Lower leg skin (tissue), 4 donors: ENCODE measurements at places on chromosomes 7 and 10.

GRCh38 chr10:80075781-80076180 lies 2.7 kb upstream of the TMEM254 start:
- no peak for DNase-seq

GRCh38 chr7:86942081-86942480 lies 117.4 kb downstream of the ELAPOR2 start:
- no peak for DNase-seq

DNA sequence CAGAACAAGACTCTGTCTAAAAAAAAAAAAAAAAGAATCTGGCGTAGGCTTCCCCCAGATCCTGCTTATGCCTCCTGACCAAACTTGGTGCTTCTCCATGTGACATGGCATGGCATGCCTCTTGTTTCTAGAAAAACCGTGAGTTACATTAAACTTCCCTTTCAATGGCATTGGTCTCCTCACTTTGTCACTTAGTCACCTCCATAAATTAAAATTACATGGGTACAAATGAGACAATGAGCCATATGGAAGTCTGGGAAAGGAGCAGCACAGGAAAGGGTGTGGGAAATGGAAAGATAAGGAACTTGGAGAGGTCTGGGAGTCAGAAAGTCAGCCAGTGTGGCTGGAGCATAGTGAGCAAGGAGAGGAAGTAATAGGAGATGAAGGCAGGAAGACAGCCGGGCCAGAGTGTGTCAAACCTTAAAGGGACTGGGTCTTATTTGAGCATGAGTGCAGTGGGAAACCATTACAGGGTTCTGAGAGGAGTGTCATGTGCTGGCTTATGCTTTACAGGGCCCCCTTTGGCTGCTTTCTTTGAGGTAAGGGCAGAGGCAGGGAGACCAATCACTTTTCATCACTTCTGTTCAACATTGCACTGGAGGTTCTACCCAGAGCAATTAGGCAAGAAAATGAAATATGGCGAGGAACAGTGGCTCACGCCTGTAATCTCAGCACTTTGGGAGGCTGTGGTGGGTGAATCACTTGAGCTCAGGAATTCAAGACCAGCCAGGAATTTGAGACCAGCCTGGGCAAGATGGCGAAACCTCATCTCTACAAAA lies 21.3 kb upstream of the ZMIZ2 start:
- no peak for DNase-seq

DNA sequence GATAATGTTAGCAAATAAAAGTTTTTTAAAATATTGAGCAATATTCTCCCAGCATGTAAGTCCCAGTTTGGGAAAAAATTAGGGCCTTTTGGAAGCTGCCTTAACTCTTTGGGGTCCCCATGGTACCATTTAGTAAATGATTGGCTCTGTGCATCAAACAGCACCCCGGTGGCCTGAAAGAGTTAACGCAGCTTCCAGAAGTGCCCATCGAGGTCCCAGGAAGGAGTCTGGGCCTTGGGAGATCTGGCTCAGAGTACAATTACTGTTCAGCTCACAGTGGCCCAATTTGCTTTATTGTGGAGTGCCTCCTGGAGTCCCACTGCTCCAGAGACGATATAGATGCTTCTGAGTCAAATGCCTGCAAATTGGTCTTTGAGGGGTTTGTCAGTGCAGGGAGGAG lies 31.7 kb downstream of the WDFY4 start:
- no peak for DNase-seq

DNA sequence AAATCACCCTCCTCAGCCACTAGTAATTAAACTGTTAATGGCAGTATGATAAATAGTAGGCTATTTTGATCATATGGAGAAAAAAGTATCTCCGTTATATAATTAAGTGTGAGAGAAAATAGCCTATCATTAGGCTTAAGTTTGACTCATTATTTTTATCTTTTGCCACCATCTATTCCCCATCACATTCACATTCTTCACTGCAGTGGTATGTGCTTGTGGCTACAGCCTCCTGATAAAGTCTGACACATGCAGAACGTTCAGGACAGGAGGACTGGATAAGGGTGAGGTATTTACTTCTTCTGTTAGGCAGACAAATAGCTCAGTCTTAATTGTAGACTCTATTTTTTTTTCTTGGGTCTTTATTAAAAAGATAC lies 5.8 kb downstream of the NEBL start:
- DNase-seq: no peak

GRCh38 chr7:96968981-96969380 lies 36.4 kb upstream of the DLX6 start:
- no peak for DNase-seq

DNA sequence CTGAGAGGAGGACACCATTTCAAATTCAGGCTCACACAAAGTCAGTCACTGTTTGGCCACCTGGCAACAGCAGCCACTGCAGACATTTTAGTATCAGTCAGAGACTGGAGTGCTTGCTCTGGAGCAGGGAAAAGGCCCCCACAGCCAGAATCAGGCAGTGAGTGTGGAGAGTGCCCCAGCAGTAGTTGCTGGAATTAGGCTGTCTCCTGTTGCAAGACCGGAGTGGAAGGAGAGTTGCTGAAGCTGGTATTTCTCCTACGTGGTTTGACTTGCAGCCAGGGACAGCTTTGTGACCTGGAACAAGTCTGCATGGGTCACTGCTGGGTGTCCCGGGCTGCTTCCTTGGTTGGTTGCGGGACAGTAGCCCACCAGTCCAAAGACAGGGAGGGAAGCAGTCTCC lies 78.4 kb upstream of the TMEM168 start:
- DNase-seq: no peak

GRCh38 chr7:55019191-55019690 lies 424 bp downstream of the EGFR start:
- DNase-seq: no peak

GRCh38 chr7:89072081-89072480 lies 276.5 kb upstream of the TEX47 start:
- DNase-seq: no peak

- no peak for DNase-seq
These were observed 313.5 kb downstream of the TCERG1L start for GRCh38 chr10:130998046-130998435.

DNA sequence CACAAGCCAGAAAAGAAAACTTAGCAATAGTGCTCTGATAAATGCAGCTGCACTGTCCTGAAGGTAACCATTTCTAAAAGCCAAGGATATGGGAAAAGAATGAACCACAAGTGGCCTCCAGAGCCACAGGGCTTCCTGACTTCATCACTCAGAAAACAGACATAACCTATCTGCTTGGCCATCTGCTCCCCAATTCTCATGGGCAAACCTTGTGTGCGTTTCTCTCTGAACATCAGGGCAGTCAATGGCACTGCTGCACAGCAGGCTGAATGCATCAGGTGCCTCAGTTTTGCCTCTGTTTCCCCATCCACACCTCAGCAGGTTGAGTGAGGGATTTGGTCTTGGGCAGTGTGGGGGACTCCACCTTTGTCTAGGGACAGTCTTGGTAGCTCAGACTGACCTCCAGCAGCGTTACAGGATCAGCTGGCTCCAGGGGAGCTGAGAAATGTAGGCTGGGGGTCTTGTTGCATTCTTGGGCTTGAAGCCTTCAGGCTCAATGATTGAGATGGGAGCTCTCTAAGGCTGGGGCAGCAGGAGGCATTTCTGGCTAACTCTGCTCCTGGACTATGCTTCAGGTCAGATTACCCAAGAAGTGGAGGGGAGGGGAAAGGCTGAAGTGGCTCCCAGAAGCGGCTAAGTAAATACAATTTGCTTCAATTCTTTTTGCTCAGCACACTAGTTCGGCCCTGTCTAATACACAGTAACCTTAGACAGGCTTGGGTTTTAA lies 23.6 kb upstream of the PDLIM1 start:
- DNase-seq: no peak

DNA sequence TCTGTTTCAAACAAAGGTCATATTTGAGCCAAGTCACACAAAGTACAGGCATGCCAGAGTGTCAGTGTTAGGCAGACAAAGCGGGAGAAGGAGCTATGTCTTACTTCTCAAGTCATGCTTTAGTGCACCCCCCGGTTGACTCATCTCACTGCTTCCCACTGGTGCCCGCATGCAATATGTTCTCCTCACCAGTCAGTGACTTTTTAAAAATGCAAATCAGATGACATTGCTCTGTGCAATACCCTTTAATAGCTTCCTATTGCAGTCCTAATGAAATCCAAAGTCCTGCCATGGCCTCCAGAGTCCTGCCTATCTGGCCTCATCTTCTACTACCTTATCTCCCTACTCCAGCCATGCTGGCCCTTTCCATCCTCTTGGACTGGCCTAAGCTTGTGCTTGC lies 429.1 kb downstream of the ACTR3B start:
- DNase-seq: no peak

DNA sequence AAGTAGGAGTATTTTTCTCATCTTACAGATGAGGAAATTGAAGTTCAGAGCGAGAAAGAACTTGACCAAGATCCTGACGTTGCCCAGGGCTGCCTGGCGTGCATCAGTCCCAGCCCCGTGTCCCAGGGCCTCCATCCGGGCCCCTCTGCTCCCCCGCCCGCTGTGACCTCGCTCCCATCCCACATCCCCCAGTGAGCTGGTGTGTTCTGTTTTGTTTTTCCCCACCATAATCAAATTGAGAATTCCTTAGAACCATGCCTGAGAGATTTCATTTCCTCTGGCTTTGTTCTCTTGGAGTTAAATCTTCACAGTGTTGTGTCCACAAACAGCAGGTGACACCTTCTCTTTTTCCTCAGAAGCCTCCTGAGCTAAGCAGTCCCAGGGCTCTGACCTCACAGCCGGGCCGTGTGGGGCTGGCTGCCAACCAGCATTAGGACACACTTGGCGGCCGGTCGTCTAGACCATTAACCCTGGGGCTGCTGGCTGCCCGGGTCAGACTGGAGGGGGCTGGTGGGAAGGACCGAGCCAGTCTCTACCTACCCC lies 44.3 kb downstream of the PFKP start:
- DNase-seq: no peak

GRCh38 chr7:128322040-128322643 lies 21.6 kb downstream of the RBM28 start:
- DNase-seq: no peak

- no peak for DNase-seq
These were observed 13.7 kb downstream of the IL2RA start for GRCh38 chr10:6048281-6049030.

GRCh38 chr10:15168291-15168785 lies at the start of gene NMT2:
Gene NMT2 (minus strand): TSS chr10:15168693. CDS start chr10:15168612, 81 bp downstream.
- peak; percentile 96 for DNase-seq

DNA sequence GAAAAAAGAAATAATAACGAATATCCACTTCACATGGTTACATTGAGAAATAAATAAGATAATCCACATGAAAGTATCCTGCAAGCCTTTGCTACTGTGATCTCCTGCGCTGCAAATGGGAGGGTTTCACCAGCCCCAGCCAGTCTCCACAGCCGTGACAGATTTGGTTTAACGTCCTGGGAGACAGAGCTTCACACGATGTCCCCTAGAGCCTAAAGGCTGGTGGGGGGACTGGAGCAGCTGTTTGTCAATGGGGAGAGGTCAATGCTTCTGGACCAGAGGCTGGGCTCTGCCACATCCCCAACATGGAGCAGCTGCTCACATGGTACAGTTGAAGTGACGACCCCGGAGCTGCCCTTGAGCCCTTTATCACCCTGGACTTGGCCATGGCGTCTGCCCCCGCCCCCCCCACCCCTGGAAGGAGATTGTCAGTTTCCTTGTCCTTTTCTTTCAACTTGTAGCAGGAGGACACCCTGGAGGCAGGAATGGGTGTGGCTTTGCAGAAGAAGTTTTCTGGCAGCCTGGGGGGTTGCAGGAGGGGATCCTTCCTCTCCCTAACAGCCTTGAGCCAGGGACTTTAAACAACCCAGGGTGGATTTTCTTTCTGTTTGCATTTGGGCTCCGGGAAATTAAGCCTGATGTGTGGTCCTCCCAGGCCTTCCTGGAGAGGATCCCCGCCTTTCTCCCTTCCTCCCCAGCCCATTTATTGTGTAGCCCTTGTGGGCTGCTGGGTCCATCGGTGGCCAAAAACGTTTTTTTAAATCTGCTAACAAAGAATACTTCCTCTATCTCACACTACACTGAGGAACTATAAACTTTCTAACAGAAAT lies 37.0 kb upstream of the MXI1 start:
- DNase-seq: peak; percentile 75

DNA sequence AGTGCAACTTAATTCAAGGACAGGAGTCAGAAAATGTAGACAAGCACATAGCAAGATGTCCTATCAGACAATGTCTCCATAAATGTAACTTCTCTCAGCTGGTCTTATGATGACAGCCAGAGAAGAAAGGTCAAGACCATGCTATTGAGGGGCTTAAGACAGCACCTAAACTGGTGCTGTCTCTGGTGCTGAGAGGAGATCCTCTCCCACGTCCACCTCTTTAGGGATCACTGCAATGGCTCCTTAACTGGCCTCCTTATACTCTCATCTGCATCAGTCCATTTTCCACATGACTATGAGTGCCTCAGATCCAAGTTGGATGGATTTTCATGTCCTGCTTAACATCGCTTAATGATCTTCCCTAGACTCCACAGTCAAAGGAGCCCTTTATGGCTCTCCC lies 210.6 kb downstream of the ARL4A start:
- no peak for DNase-seq

DNA sequence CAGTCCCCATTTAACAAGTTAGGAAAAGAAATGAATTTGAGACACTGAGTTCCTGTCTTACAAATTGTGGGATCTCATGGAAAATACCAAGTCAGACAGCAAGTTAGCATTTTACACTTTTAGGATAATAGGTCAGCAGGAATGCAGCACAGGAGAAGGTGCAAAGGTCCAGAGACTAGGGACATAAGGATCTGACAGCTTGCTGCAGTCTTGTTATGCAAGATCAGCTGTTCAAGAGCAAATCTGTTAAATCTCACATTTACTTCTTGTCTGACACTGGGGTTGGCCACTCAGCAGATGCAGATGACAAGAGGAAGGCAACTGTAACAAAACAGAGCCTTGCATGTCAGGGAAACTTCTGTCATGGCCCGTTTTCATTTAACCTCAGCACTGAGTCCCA lies 239.6 kb downstream of the PHF14 start:
- DNase-seq: no peak

- DNase-seq: no peak
These were observed 15.4 kb downstream of the PPP2R2D start for GRCh38 chr10:131915990-131916766.

DNA sequence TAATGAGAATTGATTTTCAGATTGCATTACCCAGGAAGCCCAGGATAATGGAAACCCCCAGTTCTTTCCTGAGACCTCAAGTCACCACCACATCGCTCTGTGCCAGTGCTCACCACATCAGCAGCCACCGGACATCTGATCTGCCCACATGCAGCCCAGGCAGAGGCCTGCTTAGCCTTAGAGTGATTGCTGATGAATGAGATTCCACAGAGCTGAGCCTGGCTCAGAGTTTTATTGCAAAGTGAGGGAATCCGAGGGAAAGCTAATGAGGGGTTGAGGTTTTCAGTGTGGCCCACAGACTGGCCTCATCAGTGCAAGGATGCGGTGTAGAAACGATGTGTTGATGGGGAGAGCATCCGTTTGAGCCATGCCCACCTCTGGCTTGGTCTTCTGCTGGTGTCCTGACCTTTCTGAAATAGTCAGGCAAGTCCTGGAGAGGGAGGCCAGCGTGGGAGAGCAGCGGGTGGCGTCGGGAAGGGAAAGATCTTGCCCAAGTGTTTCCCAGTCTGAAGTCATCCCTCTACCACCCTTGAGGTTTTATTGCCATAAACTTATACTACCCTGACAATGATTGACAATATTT lies 120.3 kb downstream of the ITIH5 start:
- DNase-seq: peak; percentile 84
